ENCODE measurements at places on chromosomes 16 and 17.

DNA sequence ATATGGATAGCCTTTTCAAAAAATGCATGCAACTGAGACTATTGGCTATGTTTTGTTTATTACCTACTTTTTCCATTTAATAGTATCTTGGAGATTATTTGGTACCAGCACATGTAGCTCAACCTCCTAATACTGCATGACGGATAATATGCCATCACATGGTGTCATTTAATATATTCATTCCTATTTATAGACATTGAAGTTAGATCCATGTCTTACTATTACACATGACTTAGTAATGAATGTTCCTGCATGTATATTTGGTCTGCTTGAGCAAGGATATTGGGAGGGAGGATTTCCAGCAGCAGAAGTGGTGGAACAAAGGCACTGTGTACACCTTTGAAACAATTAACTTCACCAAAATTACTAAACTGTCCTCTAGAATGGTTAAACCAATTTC lies 561.3 kb downstream of the WWOX start:
- DNase-seq, result no peak

GRCh38 chr17:19308398-19308797 lies 54.1 kb downstream of the B9D1 start:
- DNase-seq, result no peak

GRCh38 chr16:68744744-68745280 lies 7.7 kb downstream of the CDH1 start:
- peak; percentile 22 for DNase-seq

GRCh38 chr16:14409563-14409962 lies 220.5 kb downstream of the PARN start:
- peak; percentile 84 for DNase-seq

DNA sequence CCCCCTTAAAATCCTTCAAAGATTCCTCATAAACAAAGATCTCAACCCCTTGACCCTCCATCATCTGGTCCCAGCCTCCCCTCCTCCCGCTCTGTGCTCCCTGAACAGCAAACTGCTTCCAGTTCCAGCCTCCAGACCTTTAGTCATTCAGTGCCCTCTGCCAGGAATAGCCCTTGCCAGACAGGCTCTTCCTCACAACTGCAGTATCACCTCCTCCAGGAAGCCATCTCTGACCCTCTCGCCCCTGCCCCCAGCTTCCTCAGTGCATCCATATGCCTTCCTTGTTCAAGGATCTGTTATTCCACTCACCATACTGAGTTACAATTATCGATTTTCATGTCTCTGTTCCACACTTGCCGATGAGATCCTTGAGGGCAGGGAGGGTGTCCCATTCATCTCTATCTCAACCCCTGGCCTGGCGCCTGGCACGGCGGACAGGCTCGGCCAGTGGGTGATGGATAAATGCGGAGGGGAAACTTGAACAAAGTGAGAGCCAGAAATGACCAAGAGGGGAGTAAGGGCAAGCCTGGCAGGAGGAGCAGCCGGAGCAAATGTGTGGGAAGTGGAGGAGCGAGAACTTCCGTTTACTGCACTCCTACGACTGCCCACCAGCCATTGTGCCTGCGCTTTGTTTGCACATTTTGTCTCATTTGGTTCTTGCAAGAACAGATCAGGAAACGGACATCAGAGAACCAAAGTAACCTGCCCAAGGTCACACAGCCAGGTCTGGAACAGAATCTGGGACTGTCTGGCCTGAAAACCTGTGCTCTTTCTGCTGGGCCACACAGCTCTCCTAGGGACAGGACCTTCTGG lies 2.0 kb upstream of the NXPH3 start:
- DNase-seq, result no peak

DNA sequence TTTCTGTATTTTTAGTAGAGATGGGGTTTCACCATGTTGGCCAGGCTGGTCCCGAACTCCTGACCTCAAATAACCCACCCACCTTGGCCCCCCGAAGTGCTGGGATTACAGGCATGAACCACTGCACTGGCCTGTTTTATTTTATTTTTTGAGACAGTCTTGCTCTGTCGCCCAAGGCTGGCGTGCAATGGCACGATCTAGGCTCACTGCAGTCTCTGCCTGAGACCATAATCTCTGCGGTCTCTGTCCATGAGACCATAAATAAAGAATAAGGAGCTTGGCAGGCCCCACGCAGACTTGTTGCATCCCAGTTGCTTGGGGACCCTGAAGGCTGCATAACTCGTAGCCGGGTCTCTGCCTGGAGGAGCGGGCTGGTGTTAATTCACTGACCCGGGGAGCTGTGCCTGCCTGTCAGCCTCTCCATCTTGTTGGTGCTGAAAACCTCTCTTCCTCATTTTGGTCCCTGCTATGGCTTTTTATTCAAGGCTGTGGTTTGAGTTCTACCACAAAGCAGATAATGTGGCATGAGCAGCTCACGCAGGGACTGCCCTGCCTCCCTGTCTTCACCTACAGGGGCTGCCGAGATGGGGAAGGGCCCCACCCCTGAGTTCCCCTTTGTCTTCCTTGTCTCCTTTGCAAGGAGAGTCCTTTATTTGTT lies 82.1 kb downstream of the MSI2 start:
- DNase-seq, result no peak

- no peak for DNase-seq
These were observed 327.9 kb downstream of the HS3ST4 start for GRCh38 chr16:26019381-26020242.

DNA sequence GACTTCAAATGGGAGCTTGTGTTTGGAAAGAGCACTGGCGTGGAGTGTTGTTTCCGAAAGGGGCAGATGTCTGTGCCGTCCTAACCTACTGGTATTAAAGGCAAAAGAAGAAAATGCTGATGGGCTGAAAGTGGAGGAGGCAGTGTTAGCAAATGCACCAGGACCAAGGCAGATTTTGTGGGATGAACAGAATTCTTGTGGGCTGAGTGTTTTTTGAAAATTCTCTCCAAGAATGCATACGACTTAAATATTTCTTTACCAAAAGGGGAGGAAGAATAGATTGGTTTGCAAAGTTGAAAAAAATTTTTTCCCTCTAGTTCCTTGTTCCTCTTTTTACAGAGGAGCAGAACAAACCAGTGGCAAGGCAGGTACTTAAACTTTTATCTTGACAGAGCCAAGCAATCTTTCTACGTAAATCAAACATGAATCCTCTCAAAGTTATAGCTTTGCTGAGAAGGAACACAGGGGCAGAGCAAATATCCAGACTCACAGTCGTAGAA lies 16.8 kb downstream of the MARCHF10 start:
- peak; percentile 69 for DNase-seq

DNA sequence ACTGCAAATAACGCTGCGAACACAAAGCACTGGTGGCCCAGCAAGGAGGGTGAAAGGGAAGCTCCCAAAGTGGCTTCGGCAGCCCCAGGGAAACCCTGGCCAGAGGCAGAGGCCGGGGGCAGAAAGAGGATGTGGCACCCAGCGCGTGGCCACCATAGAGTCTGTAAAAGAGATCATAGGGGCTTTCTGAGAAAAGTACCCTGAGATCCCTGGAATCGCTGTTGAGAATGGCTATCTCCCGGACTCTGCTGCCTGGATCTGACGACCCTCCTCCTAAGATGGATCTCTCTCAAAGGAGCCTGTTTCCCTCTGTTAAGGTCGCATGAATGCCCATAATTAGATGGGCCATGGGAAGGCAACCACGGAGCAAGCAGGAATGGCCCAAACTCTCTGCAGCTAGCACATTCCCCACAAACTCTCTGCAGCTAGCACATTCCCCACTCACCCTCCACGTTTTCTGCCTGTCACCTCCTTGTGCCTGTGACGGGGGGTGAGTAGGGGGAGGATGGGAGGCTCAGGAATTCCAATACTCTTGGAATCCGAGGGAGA lies 364.4 kb downstream of the XYLT1 start:
- DNase-seq, result no peak

- no peak for DNase-seq
These were observed 16.5 kb downstream of the RNF157 start for GRCh38 chr17:76223802-76224201.

DNA sequence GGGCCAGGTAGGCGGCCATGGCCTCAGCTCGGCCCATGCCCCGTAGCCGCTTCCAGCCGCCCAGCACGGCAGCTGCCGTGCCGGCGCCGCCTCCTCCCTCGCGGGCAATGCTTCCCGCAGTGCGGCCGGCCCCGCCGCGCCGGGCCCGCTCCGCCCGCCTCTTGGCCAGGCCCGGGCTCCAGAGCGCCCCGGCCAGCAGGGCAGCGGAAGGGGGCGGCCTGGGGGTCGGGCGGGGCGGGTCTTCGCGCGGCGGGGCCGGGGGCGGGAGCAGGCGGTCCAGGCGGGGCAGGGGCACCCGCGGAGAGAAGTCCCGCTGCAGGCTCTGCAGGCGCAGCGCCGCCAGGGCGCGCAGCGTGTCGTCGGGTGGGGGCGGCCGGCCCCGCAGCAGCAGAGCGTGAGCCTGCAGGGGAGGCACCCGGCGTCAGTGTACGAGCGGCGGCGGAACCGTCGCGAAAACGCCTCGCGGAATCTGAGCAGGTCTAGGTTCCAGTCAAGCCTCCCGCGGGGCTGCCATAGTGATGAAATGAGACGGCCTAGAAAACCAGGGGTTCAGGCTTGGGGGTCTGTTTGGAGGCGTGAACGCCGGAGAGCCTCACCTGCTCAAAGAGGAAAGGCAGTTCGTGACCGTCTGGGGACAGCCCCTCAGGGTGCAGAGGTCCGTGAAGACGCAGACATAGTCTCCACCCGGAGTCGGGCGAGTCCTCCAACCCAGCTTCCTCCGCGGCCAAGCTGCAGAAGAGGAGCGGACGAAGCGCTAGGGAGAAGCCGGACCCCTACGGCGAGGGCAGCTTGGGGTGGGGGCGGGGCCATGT lies 6.6 kb downstream of the PLEKHH3 start:
- DNase-seq, result no peak

GRCh38 chr17:53316988-53317387 lies 505.7 kb upstream of the KIF2B start:
- DNase-seq, result no peak

DNA sequence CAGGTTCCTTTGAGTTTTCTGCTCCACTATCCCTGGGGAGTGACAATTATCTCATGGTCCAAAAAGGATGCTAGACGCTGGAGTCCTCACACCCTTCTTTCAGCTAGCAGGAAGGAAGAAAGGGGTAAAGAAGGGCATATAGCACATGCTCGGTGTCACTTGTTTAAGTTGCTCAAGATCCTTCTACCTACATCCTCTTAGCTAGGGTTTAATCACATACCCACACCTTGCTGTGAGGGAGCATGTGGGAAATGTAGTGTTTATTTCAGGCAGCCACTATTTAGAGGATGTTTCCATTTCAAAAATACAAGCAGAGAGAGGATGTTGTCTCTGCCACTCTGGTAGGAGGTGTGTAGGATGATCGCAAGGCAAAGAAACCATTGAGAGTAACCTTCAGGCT lies 4.5 kb downstream of the PRKCB start:
- no peak for DNase-seq

DNA sequence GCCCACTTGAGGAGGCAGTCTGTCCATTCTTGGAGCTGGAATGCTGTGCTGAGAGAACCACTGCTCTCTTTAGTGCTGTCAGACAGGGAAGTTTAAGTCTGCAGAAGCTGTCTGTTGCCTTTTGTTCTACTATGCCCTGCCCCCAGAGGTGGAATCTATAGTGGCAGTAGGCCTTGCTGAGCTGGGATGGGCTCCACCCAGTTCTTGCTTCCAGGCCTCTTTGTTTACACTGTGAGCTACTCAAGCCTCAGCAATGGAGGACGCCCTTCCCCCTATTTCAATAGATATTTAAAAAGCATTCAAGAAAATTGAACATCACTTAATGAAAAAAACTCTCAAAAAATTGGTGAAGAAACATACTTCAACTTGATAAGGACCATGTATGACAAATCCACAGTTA lies 313.5 kb downstream of the PHKB start:
- DNase-seq, result no peak

DNA sequence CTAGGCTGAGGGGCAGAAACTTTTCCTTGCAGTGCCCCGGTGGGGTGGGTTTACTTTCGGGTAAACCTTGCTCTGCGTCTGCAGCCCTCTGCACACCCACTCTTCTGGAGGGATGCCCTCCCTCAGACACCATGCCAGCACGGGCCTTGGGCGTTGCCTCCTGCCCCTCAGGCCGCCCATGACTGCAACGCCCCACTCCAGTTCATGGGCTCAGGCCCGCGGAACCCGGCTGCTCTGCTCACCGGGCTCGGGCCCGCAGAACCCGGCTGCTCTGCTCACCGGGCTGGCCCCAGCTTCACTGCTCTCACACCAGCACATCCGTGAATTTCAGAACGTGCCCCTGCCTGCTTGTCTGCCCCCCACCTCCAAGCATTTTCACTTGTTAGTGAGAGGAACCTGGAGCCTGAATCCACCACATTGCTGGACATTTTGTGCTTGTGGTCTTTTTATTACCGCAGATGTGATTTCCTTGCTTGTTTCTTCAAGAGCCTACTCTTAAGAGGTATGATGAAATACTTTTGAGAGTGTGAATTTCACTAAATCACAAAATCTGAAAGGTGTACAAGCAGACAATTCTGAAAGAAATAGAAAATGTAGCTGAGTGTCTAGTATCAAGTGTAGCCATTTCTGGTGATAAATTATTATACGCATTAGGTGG lies 130.9 kb downstream of the RPTOR start:
- no peak for DNase-seq

- no peak for DNase-seq
These were observed 40.8 kb downstream of the MRTFB start for GRCh38 chr16:14111713-14112538.

GRCh38 chr16:2799205-2799858 lies 1.1 kb downstream of the PRSS41 start:
- no peak for DNase-seq

GRCh38 chr16:29680180-29680598 lies 1.2 kb downstream of the QPRT start:
- peak; percentile 55 for DNase-seq

DNA sequence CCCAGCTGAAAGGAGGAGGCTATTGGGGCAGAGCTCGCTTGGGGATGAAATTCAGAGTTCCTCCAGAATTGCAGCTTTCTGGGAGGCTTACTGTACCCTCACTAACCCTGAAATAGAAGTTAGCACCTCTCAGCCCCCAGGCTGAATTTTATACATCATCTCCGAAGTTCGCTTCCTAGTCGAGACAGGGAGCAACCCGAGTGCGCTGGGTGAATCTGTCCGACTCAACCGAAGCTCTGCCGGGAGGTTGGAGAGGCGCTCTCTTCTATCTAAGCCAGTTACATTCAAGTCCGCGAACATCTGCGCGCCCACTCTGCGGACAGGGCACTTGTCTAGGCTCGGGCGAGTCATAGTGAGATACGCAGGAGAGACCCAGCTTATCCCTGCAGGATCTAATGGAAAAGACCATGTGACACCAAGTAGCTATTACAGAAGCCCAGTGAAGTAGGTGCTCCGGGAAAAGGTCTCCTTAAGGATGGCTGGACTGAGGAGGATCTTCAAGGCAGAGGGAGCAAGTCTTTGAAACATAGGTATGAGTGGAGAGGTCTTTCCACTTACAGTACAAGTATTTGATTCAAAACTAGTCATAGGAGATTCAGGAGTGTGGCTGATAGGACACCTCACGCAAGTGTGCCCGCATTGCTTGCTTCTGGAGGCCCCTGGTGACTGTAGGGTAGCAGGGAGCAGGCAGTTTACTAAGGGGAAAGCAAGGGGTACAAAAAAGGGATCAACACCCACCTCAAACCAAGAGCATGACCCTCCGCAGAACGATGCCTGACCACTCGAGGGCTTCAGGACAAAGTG lies 646 bp upstream of the HES7 start:
- DNase-seq, result no peak

Data from kidney glomerular epithelial cell (primary cell).